Activated T-cell treated with anti-CD3 and anti-CD28 coated beads for 24 hours (primary cell): ENCODE measurements at places on chromosomes 11 and 22.

DNA sequence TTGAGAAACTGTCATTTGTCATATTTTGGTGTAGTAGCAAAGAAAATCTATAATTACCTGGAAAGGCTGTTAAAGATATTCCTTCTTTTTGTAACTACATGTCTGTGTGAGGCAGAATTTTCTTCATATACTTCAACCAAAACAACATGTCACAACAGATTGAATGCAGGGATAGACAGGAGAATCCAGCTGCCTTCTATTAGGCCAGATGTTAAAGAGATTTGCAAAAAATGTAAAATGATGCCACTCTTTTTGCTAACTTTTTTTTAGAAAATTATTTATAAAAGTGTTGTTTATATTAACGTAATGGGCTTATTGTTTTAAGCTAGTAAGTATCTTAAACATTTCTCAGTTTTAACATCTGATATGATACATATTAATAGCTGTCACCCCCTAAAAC, 12.7 kb downstream of the DGKZ start:
- no peak for DNase-seq

GRCh38 chr11:77748266-77748665, 72.3 kb downstream of the RSF1 start:
- DNase-seq = no peak

DNA sequence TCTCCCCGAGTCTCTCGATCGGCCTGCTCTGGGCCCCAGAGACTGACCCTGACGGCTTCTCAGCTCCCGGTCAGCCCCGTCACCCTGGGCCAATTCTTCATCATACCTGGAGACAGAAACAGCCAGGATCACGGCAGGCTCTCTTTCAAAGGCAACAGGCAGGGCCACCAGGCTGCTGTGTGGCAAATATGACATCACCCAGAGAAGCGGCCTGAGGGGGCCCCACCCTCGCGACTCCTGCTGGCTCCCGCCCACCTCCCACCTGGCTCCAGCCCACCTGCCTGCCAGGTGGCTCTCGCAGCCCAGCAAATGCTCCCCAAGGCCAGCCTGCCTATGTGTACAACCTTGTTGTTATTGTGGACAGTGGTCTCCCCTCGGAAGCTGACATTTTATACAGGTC, 24.9 kb upstream of the PACSIN2 start:
- DNase-seq = no peak

DNA sequence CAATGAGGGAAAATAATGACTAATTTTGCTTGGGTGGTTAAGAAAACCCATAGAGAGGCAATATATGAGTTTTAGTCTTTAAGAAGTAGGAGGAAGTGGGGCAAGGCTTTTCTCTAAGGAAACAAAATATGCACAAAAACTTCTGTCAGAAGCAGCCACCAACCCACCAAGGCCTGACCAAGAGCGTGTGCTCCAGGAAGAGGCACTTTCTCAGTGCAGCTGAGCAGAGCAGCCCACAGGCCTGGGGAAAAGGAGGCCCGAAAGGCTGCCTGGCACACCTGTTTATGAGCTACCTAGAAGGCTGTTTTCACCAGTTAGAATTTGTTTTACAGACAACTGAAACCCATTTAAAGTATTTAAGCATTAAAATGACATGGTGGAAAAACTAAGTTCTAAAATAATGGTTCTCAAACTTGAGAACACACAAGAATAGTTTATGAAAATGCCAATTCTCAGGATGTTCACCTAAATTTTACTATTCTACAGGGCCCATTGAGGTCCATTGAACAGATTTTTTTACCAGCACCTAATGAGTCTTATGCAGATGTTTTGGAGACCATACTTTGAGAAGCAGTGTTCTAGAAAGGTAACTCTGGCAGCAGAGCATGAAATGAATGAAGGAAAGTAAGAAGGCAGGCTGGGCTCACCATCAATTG, 160.5 kb upstream of the DDI1 start:
- DNase-seq = no peak

- DNase-seq = no peak
Measured at GRCh38 chr22:27682437-27682836, 119.1 kb downstream of the MN1 start.

DNA sequence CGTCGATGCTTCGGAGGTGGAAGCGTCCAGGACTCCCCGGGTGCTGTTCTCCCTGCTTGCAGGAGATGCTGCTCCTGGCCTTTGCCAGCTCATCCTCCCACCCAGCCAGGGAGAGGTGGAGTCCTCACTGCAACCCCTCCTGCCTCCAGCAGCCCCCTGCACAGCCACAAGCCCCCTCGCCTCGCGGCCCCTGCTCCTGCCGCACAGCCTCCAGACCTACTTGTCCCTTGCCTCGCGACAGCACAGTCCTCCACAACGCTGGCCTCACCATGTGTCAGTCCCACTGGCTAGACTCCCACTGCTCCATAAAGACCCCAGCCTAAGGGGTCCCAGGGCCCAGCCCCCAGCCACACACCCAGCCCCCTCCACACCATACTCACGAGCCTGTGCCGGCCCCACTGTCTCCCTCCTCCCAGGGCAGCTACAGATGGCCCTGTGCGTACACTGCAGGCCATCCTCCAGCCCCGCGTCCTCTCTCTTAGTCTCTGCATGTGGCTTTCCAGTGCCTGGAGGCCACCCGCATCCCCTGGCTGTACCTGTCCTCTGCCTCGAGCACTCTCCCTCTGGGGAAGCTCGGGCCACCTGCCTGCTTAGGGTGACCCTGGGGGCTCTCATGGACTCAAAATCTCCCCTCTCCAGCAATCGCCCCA, 91.5 kb downstream of the CELSR1 start:
- DNase-seq = no peak

DNA sequence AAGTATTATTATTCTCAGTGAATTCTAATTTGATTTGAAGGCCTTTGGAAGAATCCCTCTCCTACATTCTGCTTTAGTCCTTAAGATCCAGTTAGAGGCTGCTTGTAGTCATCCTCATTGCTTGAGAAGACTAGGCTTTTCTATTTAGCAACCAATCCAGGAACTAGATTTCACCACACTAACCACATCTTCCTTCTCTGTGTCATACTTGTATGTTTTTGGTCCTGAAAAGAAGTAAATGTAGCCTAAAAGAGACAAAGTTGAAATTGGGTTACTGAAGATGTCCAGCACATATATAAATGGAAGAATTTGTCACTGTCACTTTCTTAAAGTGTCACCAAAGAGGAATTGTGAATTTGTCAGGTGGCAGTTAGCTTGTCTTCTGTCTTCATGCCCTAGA, 46.6 kb upstream of the MMP7 start:
- no peak for DNase-seq

DNA sequence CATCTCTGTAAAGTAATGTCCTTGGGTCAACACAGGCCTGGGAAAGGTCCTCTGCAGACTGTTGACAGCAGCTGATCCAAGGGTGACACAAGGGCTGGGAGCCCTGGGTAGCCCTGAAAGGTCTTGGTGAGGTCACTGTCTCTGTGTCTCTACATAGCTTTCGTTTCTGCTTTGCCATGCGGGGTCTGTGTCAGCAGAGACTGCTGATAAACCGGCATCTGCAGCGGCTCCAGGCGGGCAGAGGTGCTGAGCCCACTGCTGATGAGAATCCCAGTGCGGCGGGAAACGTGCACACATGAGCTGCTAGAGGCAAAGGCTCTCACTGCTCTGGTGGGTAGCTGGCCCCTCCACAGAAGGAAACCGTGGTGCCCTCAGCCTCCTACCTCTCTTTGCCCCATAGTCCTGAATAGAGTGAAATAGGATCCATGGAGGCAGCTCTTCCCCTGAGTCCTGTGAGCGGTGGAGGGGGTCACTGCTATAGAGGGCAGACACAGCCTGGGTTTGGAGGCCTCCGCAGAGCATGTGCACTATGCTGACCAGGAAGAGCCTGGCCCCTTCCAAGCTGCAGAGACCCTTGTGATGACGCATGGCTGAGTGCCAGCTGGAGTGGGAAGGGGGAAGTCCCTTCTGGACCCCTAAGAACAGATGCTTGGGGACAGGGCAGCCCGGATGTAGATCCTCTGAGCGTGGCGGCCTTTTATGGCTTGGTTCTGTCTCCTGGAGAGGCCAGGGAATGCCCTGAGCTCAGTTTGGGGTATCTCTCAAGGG, 17.8 kb upstream of the ST3GAL4 start:
- no peak for DNase-seq

DNA sequence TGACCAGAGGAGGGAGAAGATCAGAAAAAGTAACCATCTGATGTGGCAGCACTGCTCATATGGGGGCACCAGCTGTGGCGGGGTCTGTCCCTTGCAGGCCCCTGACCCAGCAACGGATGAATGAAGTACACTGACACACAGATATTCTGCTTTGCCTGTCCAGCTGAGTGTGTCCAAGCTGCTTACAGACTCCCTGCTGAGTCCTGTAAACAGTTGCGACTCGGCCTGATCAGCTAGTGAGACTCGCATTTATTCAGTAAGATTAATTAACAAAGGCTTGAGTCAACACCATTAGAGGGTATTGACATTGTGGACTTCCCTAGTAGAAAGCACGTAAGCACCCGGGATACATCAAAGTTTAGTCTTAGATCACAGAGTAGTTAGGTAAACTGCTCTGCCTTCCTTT, 15.3 kb upstream of the OR10D3 start:
- DNase-seq = no peak

- DNase-seq = no peak
Measured at GRCh38 chr11:93587858-93588581, 44.8 kb upstream of the SMCO4 start.

GRCh38 chr11:3099178-3099577, 42.0 kb upstream of the CARS1 start:
- DNase-seq = no peak

DNA sequence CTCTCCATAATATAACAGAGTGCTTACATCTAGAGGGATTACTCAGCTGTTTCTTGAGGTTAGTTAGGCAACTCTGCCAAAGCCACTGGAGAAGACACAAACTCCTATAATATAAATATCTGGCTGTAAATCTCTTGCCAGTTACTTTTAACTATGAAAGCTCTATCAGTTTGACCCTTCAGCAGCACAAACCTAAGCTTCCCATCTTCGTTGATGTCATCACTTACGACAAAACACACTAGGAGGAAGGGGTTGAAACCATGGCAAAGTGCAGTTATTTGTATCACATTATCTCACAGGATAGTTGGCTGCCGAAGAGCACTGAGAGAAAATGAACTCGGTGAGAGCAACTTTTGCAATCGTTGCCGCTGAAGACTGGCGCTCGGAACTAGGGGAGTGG, 922.1 kb downstream of the OPCML start:
- no peak for DNase-seq

DNA sequence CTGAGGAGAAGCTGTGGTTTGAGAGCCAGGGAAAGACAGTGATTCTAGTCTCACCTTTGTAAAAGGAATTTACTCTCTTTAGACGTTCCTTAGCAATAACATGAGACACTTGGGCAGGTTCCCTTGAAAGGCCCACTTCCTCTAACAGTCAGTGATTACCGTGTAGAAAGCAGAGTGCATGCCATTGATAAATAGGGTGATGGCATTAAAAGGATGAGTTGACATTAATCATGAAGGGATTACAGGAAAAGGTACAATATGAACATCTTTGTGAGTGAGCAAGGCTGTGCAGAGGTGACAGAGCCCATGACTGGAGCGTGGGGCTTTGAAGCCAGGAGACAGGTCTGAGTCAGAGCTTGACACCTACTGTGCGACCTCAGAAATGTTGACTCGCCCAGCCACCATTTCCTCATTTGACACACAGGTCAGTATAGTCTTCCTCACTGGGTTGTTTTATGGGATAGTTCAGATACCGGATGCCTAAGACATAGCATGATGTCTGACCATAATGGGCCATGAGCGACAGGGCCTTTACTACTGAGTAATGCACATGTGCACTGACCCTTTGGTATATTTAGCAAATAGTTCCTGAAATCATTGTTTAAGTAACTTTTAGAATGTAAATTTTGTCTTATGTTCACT, 341.7 kb upstream of the MTNR1B start:
- DNase-seq = no peak

- DNase-seq = no peak
Measured at GRCh38 chr11:1510928-1511327, 24.3 kb upstream of the MOB2 start.

GRCh38 chr22:24564376-24565058, 8.7 kb downstream of the SNRPD3 start:
- DNase-seq = no peak

DNA sequence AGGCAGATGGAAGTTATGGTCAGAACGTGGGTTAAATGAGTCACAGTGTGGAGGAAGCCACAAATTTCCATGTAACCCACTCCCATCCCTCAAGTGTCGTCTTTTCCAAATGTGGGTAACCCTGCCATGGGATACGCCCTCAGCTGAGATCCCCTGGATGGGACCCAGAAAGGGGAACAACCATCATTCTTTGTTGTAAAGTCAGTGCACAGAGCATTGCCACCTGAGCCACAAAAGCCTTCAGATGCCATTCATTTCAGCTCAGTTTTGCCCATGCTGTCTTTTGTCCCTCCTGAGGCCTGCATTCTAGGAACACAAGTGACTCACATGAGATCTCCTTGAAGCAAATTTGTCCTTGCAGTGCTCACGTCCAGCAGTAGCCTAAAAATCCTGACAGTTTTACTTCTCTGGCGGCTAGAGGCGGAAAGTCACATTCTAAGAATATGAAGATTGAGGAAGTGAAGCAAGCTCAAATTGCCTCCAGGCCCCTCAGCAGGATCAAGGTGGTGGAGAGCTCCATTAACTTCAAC, 30.6 kb downstream of the MMP13 start:
- DNase-seq = no peak

DNA sequence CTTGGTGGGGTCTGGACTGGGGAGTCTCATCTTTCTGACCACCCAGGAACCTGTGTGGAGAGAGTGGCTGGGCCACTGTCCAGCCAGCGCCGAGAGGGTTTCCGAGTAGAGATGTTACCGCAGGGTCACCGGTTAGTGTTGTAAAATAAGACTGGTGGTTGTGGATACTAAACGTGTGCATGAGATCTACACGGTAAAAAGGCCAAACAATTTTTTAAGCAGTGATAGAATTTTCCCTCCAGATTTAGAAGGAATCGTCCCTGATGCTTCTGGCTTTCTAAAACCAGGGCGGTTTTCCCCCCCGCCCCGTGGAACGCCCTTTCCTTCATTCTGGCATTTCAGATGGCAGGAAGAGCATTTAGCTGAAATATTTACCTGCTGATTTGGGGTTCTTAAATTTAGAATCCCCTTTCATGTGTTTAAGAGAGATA, 72.6 kb upstream of the PPARA start:
- no peak for DNase-seq

- no peak for DNase-seq
Measured at GRCh38 chr11:6988506-6988905, 31.6 kb downstream of the ZNF214 start.

DNA sequence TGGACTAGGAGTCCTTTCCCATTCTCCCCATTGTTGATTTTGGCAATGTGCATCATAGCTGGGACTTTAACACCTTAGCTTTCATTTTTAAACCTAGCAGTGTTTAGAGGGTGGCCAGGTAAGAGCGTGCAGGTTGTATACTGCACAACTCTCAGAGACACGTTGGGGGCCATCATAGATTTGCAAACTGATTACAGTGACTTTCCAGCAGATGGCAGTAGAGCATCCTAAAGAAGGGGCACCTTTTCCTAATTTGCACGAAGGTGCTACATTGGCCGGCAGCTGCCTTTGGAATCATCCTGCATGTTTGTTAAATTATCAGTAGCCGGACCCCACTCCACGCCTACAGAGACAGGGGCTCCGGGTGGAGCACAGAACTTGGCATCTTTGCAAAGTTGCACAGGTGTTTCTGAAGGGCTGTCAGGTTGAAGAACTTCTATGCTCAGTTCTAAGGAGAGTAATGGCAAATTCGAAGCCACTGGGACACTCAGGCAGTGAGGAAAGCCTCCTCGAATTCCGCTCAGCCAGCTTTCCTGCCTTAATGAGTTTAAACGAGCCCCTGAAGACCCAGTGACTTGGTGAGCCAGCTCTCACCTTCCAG, 7.7 kb downstream of the LHFPL7 start:
- peak; percentile 11 for DNase-seq

- no peak for DNase-seq
Measured at GRCh38 chr11:61024938-61025820, 53.7 kb downstream of the CD6 start.

- DNase-seq = no peak
Measured at GRCh38 chr11:130876931-130877915, 39.1 kb downstream of the SNX19 start.
